ENCODE measurements at places on chromosomes 5 and 9. TPM values are rescaled to one million over a fixed set of nuclear protein-coding genes. Genes with fewer than 3 reads are reported as not detected.

GRCh38 chr5:45288746-45289145, 407.4 kb downstream of the HCN1 start:
- DNase-seq: no peak

DNA sequence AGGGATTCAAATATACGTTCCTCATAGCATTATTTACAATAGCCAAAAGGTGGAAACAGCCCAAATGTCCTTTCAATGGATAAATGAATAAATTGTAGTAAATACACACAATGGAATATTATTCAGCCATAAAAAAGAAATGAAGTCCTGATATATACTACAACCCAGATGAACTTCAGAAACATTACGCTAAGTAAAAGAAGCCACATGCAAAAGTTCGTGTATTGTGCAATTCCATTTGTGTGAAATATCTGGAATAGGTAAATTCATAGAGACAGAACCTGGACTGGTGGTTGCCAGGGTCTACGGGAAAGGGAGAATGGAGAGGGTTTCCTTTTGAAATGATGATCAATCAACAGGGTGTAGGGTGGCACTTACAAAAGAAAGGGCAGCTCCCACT, 12.5 kb upstream of the ARSI start:
- no peak for DNase-seq

- no peak for DNase-seq
Measured at GRCh38 chr5:78611126-78611605, 37.4 kb downstream of the LHFPL2 start.

GRCh38 chr9:110255034-110255462, 1.3 kb downstream of the TXN start:
- no peak for DNase-seq

GRCh38 chr5:173383711-173384110, 55.5 kb upstream of the STC2 start:
- peak; percentile 76 for DNase-seq

GRCh38 chr9:111316796-111317195, 13.2 kb downstream of the OR2K2 start:
- no peak for DNase-seq

The ARSI gene
- total RNA-seq: 11.0 TPM

The AK8 gene
- total RNA-seq: 0.13 TPM

DNA sequence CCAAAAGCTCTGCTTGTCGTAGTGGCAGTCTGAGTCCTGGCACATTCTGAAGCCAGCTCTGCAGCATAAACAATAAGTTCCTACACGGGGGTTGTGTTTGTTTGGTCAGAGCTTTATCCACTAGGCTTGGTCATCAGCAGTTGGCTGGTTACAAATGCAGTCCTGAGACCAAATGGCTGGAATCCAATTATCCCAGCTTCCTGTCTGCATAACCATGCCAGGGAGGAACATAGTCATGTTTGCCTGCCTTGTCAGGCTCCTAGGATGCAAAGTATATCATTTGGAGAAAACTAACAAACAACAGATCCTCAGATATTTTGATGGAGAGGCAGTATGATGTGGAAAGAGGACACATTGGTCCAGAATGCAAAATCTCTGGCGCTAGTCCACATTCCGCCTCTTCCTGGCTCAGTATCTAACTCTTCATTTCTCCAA, 85.8 kb downstream of the FBXO38 start:
- peak; percentile 84 for DNase-seq
